ENCODE measurements at places on chromosomes 3 and 15.

- DNase-seq, result no peak
These were observed 554 bp downstream of the CHST13 start for GRCh38 chr3:126524429-126524988.

DNA sequence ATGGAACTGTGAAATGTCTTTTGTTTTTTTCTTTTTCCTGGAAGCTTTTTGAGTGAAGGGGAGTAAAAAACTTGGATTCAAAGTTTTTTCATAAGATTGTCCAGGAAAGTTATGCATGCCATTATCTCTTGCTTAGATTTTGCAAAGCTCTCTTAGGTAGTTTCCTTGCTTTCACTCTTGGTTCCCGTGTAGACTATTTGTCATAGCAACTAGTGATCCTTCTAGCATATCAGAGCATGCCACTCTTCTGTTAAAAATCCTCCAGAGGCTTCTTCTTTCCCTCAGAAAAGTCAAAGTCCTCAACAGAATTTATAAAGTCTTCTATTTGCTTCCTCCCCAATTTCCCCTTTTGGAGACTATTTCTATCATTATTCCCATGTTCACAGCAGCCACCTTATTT lies 21.1 kb downstream of the GTF2E1 start:
- DNase-seq, result no peak

DNA sequence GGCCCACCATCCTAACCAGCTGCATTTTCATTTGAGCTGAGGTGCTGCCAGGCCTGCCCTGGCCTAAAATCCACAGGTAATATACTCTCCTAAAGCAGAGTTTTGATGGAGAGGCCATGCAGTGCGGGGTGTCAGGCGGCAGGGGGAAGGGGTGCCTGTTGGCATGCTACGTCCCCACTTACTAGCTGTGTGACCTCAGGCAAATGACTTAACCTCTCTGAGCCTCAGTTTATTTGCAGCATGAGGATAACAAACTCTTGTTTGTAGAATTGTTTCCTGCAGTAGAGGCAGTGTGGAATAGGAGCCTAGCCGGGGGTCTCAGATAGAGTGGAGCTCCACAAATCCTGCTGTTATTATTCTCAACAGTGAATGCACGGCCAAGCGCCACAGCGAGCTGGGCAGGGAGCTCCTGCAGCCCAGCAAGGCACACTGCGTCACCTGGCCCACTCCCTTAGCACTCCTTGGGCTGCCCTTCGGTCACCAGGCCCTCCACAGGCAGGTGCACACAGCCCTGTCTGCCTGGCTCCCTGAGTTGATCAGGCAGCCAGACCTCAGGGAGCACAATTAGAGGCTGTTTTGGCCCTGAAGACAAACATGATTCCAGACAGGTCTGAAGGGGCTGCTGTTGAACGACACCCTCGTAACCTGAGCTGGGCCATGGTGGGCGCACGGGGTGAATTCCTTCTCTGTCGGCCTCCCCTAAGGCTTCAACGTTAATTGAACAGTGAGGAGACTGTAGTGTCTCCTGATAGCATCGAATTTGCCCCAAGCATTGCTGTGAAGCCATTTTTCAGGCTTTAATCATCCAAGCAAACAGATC lies 248.8 kb upstream of the LYSMD4 start:
- DNase-seq, result no peak

GRCh38 chr3:127630811-127631714 lies 2.1 kb downstream of the PODXL2 start:
- DNase-seq, result no peak

GRCh38 chr15:30953731-30954378 lies 37.6 kb downstream of the MTMR10 start:
- DNase-seq, result no peak

DNA sequence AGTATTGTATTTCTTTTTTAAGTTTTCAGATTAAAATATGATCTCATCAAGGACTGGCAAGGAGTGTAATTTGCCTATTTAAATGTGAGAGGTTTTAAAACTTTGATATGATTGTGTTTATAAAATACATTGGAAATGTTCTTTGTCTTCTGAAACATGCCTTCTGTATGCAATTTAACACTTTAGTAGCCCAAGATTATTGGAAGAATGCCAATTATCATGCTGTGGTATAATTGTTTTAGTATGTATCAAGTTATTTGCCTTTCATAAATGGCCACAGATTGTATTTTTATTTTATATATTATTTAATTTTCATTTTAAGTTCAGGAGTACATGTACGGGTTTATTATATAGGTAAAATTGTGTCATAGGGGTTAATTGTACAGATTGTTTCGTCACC lies 31.7 kb downstream of the ECT2 start:
- DNase-seq, result no peak

DNA sequence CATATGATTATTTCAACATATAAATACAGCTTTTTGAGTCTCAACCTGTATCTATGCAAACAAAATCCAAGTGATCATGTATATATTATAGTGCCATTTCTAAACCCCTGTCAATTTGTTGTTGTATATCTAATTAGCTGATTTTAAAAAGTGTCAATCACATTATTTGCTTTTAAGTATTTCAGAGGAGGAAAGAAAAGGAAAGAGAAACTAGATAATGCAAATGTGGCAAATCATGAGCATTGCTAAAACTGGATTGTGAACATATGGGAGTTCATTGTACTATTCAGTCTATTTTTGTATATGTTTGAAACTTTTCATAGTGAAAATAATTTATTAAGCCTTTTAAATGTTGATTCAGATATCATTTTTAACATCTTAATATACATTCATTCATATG lies 190.7 kb downstream of the ZIC4 start:
- no peak for DNase-seq

GRCh38 chr3:193553586-193553985 lies 1.1 kb downstream of the ATP13A4 start:
- no peak for DNase-seq

- no peak for DNase-seq
These were observed 332.3 kb downstream of the THSD4 start for GRCh38 chr15:71447328-71448250.

Measured in CD4-positive, alpha-beta T cell treated with Interleukin-4 for 4 hours (primary cell).